ENCODE measurements at places on chromosomes 1 and 21.

DNA sequence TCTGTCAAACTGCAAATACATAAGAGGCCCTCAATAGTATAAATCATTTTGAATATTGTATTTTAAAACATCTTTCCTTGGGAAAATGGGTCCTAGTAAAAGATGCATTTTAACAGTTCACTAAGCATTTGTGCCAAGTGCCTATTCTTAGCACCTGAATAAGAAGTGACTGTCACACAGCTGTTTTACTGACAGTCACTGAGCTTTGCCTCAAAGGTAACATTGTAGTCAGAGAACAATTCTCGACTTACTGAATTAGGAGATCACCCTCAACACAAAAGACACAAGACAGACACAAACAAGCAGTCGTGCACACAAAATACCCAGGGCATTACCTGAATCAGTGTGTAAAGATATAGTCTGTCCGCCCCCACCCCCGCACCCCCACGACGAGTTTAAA, 408 bp downstream of the ESRRG start:
- DNase-seq, result peak; percentile 62

GRCh38 chr1:31227891-31228568, 11.7 kb downstream of the NKAIN1 start:
- DNase-seq, result peak; percentile 92

GRCh38 chr1:119790451-119791198, 20.6 kb downstream of the REG4 start:
- DNase-seq, result no peak

DNA sequence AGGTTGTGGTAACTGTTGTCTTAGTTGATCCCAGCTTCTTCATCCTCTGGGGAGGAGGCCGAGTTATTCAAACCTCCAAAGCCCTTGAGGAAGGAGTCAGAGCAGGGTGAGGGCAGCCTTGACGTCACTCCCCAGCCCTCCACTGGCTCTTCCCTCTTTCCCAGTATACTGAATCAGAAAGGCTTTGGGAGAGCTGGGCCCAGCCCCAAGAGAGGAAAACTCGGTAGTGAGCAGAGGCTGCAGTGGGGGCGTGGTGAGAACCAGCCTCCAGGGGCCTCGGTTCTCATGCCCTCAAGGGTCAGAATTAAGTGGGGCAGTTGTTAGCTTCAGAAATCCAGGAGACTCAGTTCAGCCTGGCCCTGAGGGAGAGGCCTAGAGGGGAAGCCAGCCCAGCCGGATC, 1.8 kb upstream of the GJA4 start:
- DNase-seq, result no peak

DNA sequence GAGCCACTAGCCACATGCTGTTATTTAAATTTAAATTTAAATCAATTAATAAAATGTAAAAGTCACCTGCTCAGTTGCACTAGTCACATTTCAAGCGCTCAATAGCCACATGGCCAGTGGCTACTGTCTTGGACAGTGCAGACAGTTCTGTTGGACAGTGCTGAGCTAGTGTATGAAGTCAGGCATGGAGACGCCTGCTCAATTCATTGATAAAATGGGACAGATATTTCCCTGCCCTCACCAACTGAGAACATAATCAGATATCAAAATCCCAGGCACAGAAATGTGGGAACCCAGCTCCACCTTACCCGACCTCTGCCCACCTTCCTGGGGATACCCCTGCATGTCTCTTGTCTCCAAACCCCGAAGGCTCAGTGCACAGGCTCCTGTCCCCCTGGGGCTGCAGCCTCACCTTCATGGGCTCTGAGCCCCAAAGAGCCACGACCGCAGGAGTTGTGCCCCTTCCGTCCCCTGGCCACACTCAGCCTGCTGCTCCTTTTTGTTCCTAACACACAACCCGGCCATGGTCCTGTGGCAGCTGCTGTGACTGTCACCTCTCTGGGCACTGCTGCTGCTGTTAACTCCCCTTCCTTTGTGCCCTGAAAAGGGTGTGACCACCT, 63.5 kb downstream of the TCP10L start:
- no peak for DNase-seq

GRCh38 chr1:24058671-24059455, 53.1 kb downstream of the MYOM3 start:
- no peak for DNase-seq

- DNase-seq, result no peak
These were observed 20.7 kb upstream of the EXO1 start for GRCh38 chr1:241827264-241827663.

GRCh38 chr1:104856091-104856490, 1106.4 kb downstream of the AMY1C start:
- DNase-seq, result no peak

DNA sequence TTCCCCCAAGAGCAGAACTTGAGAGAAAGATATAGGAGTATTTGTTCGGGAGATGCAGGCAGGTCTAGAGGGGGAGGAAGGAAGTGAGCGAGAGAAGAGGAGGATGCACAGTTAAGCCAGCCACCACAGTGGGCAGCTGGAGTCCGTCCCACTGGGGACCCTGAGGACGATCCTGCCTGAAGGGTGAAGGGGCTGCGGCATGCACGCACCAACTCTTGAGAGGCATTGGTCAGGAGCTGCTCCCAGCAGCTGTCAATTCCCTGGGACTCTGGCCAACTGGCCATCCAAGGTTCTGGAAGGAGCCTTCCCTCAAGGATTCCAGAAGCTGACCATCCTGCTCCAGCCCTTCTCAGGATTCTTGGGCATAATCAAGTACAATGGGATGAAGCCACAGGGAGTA, 246.9 kb downstream of the MATN1 start:
- no peak for DNase-seq

- no peak for DNase-seq
These were observed 4.1 kb upstream of the WNT9A start for GRCh38 chr1:227951624-227952373.

GRCh38 chr1:12615865-12616708, 1.9 kb downstream of the DHRS3 start:
- peak; percentile 71 for DNase-seq

- no peak for DNase-seq
These were observed 35.9 kb downstream of the ACTL8 start for GRCh38 chr1:17791055-17791390.

- DNase-seq, result no peak
These were observed 42.4 kb upstream of the ESRRG start for GRCh38 chr1:216765346-216766300.

DNA sequence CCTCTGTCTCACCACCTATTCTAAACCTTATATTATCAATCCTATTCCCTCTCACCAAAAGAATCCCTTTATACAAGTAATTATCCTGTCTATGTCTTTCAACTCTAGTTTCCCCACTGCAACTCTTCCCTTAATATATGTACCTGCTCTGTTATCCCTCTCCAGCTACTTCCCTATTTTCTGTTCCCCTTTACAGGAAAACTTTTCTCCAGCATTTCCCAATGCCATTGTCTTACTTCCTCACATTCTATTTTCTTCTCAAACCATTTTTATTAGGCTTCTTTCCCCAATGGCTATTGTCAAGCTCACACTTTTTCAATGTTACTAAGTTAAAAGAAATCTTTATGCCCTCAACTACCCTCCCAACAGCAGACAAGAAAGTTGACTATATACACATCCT, 11.6 kb downstream of the DPYD start:
- no peak for DNase-seq

DNA sequence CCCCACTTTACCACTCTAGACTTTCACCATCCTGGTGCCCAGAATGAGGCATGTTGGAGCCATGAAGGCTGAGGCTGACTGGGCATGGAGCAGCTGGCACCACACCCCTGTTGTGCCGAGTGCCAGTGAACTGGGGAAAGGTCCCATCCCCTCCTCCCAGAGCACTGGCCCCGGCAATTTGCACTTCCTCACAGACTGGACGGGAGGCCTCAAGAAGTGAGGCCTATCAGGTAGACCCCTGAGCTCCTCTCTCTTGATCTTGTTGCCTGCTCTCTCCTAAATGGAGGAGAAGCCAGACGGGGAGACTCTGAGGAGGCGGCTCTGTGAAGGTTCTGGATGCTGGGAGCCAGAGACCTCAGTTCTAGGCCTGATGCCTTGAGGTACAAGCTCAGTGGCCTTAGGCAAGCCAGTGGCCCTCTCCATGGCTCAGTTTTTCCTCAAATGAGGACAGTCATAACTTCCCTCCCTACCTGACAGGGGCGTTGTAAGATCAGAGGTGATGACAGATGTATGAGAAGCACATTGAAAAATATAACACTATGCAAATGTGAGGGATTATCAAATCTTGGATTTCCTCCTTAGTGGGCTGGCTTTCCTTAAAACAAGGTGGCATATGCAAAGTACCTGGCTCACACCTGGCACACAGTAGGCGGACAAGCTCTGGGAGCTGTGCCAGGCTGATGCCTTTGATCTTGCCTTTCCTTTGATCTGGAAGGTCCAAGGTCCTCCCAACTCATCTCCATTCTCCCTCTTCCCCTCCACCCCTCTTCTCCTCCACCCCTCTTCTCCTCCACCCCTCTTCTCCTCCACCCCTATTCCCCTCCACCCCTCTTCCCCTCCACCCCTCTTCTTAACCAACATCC, 6.7 kb downstream of the GRHL3 start:
- no peak for DNase-seq

- no peak for DNase-seq
These were observed 1102.8 kb downstream of the BRINP3 start for GRCh38 chr1:189374816-189375215.
